Left kidney (tissue), 8 donors: ENCODE measurements at places on chromosomes 4 and X. TPM values are rescaled to one million over a fixed set of nuclear protein-coding genes. Genes with fewer than 3 reads are reported as not detected.

DNA sequence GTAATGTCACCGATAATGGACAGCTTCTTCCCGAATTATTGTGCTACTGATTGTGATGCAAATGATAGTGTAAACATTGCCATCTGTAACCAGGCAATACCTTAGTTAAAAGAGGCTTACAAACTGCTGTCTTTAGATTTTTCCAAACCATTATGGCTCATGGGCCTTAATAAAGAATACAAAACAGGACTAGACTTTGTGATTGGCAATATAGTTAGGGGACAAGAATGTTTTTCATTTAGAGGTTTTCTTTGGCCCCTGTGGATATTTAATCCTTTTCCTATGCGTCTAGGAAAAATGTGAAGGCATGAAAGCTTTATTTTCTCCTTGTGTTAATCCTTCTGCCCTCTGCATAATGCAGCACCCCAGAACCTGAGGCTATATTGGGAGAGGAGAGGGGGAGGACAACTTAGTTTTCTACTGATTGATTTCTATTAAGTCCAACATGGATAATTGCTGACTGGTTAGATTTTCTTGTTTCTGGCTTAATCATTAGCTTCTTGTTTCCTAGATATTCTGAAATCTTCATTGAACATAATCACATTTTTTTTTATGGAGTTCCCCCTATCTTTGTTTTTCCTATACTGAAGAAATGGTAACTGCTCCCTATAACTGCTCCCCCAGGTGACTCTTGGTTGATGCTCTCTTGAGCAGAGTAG, 1.9 kb downstream of the PRPS1 start:
- DNase-seq, result no peak

ARMCX1 gene
- 49.1 TPM for polyA plus RNA-seq

GRCh38 chrX:65136424-65136823, 160.2 kb upstream of the ZC4H2 start:
- DNase-seq, result no peak

BRS3 gene
- 0.12 TPM for polyA plus RNA-seq

DNA sequence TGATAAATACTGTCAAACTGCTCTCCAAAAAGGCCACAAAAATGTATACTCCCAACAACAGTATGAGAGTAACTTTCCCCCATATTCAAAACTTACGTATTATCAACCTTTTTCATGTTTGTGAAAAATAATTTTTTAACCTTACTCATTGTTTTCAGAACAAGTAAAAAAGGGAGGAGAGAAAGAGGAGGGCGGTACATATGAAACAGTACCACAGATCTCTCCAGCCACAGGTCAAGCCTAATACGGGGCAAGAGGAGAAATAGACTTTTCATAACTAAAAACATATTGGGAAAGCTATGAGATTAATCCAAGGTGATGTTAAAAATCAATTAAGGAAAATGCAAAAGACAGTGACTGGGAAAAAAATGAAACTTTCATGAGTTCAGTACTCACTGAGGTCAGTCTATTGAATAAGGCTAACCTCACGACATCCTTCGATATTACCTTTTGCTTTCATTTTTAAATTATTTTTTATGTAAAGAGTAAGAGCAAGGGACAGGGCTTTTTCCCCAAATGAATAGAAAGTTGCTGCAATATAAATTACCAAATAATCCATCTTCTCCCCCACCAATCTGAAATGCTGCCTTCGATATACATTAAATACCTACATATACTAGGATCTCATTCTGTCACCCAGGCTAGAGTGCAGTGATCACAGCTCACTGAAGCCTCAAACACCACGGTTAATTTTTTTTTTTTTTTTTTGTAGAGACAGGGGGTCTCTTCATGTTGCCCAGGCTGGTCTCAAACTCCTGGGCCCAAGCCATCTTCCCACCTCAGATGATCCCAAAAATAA, 25.3 kb downstream of the FBXW7 start:
- DNase-seq, result no peak

ARHGAP36 gene
- polyA plus RNA-seq, result 0.15 TPM

COL4A6 gene
- polyA plus RNA-seq, result 16.0 TPM

GRCh38 chr4:82798168-82799005, at the start of gene SCD5:
Gene SCD5, minus strand, starts transcription at chr4:82798796. Its CDS starts 259 bp downstream, at chr4:82798537.
- DNase-seq, result peak; percentile 80

TRIM61 gene
- 5.1 TPM for polyA plus RNA-seq

DNA sequence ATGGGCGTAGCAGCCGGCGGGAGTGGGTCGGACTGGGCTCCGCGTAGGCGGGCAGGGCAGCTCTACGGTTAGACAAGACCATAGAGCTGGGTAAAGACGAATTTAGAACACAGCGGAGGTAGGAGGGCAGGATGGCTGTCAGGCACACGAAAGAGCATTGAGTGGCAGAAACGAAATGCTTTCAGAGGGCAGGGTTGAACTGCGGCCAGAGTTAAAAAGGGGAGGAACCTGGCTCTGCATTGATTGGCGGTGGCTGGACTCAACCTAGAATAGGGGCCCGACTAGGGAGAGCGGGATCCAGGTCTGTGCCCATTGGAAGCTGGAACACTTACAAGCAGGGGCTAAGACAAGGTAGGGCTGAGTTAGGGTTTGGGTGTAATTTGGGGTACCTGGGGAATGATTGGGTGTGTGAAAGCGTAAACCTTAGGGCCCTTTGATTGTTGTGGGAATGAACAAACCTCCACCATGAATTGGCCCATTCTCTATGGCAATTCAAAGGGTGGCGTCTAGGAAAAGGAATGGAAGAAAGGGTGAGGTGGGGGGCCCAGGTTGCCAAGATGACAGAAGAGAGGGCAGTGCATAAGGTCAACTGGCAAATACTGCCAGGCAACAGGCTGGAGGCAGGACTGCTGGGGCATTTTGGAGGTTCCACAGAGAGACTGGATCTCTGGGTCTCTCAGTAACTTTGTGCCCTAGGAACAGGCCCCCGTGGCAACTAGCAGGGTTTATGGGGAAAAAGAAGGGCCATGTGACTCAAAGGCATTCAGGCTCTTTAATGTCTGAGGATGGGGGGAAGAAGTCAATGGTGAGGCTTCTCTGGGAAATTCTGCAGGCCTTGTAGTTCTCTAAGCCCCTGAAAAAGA, 911 bp upstream of the ELK1 start:
- DNase-seq, result no peak

- no peak for DNase-seq
Observed at GRCh38 chr4:114081783-114082182, 102.3 kb upstream of the ARSJ start.

DNA sequence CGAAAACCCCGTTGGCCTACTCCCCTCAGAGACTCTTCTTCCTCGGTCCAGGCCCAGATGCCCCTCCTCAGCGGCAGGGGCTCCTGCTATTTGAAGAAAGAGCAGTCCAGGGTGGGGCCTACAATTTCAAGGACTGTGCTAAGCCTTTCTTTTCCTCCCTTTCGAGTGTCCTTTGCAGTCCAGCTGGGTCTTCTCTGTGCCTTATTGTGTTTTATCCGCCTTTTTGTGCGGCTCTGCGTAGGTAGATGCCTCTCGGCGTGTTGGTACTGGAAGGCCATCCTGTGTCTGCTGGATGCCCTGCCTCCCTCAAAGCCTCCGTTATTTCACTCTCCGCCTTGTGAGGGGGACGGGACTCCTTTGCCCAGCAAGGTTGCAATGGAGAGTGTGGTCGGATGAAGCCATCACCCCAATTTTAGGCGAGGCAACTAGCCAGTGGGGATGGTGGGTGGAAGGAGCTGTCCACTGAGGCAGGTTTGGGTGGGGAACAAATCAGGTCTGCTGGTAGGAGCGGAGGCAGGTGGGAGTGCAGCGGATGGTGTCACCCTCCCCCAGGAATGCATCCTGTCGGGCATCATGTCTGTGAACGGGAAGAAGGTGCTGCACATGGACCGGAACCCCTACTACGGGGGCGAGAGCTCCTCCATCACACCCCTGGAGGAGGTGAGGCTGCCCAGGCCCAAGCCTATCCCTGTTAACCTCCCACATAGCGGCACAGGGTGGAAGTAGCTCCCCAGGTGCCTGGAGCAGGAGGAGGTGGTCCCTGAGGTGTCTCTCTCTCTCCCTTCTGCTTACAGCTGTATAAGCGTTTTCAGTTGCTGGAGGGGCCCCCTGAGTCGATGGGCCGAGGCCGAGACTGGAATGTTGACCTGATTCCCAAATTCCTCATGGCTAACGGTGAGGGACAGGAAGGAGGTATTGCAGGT, 1.3 kb downstream of the GDI1 start:
- DNase-seq, result no peak

ADH1B gene
- polyA plus RNA-seq, result 16.7 TPM

SH3BGRL gene
- polyA plus RNA-seq, result 200 TPM

GRCh38 chrX:94686071-94686470, 1012.1 kb downstream of the FAM133A start:
- DNase-seq, result no peak

DNA sequence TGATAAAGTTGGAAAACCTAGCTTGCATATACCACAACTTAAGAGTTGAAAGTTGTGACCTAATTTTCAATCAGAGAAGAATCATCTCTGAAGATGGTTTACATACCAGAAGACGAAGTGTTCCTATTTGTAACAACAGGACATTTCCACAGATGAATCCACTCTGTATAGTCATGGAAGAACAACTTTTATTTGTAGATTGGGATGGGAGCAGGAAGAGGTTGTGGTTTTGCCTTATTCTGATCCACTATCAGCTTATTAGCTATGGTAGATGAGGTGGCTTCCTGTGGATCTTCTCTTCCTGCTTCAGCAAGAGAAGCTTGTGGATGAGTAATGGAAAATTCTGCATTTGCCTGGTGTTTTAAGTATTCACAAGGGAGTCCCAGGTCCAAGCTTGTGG, 18.6 kb upstream of the SUPT20HL1 start:
- DNase-seq, result no peak

DNA sequence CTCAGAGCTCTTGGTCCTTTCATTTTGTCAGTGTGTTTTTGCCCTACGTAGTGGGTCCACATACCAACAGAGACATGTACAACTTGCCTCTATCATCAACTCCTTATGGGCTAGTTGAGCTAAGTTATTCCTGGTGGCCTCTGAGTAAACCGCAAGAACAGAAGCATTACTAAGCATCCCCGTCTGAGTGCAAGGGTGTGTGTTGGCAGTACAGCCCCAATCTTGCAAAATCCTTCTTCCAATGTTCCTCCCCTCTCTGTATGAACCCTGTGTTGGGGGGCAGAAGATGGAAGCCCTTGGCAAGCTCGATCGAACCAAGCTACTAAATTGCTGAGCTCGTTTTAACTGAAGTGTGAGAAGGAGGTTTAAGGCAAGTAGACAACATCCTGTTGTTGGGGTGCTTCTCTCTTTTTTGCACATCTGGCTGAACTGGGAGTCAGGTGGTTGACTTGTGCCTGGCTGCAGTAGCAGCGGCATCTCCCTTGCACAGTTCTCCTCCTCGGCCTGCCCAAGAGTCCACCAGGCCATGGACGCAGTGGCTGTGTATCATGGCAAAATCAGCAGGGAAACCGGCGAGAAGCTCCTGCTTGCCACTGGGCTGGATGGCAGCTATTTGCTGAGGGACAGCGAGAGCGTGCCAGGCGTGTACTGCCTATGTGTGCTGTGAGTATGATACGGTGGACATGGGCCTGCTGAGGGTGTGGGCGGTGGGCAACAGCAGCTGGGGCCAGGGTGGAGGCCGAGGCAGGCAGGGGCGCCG, at the start of gene SH2D1A:
SH2D1A (plus strand) TSS at position 447 of the 760 bp plus-strand sequence; CDS start at position 527, 80 bp downstream.
- DNase-seq, result no peak

DNA sequence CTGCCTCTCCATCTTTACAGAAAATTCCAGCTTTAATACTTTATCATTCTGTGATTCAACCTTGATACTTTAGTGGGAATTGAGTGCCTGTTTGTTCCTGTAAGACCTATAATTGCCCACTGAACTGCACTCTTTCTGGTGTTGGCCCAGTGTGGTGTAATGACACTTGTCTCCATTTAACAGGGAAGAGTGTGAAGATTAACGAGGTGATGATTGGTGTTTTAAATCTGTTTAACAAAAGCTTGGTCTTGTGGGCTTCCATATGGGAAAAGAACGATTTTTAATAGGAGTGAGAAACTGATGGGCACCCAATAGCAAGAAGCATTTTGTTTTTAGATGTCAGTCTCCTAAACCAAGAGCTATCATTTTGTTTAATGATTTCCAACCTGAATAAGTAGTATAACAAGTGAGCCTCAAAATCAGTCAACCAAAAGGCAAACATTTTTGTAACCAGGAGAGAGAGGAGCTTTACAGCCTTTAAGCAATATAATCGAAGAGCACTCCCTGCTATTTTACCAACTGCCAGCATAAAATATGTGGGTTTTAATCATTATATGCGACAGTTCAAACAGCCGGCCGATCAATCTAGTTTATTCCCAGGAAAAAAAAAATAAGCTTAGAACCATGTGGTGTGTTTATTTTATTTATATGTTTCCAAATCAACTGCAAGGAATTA, 50.2 kb downstream of the SUPT20HL1 start:
- no peak for DNase-seq

OPN1MW gene
- not detected for polyA plus RNA-seq

DNA sequence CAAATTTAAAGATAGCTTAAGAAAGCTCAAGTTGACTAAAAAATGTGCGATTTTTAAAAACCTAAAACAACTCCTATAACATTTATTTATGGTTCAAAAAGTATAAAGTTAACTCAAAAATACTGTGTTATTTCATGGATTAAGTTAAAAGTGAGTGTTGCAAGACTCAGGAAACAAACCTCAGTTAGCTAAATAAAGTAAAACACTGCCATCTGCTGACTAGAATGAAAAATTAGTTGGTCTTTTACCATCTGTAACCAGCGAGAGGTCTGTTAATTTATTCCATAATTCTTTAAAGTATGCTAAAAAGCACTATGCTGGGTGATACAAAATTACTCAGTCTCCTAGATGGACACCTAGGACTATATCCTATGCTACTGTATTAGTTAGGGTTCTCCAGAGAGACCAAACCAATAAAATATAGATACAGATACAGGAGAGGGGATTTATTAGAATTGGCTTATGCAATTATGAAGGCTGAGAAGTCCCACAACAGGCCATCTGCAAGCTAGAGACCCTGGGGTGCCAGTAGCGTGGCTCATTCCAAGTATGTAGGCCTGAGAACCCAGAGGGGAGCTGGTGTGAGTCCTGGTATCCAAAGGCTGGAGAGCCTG, 4.9 kb upstream of the WDFY3 start:
- peak; percentile 46 for DNase-seq

GRCh38 chr4:73883306-73883705, 14.1 kb downstream of the CXCL1 start:
- DNase-seq, result no peak

- no peak for DNase-seq
Observed at GRCh38 chr4:153514688-153515426, 48.7 kb downstream of the TMEM131L start.

GRCh38 chr4:132502096-132502552, 647.0 kb upstream of the PCDH10 start:
- DNase-seq, result no peak

PAGE2 gene
- polyA plus RNA-seq, result not detected

DNA sequence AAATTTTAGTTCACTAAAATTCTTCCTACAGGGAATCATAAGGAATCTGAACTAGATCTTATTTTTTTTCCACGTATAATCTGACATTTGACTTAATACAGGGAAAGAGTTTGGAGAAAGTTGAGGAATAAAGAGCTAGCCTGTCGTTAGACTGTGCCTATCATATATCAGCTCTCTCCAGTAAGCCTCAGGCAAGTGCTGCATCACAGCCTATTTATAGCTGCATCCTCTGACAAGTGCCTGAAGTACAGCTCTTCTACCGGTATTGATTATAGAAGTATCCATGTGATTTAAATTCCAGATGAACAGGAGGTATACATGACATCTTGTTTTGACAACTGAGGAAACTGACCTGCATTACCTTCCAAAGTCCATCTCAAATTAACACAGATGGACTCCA, 248.9 kb downstream of the TLL1 start:
- no peak for DNase-seq
